ENCODE measurements at places on chromosomes 2 and 18.
A peak's percentile ranks its signal among the peaks of the same experiment; 100 is the strongest.

DNA sequence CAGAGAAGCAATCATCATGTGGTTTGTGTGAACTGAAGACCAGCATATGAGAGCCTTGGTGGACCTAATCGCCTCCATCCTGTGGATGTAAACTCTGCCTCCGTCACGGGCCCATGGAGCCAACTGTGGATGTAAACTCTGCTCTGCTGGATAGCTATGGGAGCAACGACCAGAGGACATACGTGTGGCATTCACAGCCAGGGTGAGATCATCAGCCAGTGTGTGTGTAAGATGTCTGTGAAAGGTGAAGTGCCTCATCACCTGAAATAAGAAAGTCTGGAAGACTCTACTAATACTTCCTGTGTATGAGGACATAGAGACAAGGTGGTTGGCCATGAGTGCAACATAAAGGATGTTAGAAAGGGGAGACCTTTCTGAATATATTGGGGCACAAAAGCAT lies 63.5 kb downstream of the CYB5A start:
- no peak for DNase-seq

DNA sequence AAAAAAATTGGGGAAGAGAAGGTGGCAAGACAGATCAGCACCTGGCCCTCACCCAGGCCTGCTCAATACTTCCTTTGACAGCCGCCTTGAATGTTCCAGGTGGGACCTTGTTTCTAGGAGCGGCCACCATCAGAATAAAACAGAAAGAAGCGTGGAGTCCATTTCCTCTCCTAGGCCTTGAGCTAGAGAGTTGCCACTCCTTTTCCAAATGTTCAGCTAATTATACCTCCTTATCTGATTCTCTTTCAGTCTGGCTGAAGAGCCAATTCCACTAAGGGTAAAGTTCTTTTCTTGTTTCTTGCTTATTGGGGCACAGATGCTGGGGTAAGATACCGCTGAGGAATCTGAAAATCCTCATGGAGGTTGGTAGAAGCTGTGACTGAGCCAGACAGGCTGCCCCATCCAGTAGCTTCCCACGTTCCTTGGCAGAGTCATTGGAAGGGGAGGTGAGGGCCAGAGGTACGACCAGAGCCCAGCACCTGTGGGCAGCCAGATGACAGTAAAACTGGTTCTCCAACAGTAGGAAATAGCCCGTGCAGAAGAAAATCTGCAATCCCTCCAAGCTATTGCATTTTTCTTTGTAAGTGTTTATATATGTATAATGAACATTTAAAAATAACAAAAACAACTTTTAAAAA lies 51.5 kb downstream of the PLB1 start:
- DNase-seq, result no peak

DNA sequence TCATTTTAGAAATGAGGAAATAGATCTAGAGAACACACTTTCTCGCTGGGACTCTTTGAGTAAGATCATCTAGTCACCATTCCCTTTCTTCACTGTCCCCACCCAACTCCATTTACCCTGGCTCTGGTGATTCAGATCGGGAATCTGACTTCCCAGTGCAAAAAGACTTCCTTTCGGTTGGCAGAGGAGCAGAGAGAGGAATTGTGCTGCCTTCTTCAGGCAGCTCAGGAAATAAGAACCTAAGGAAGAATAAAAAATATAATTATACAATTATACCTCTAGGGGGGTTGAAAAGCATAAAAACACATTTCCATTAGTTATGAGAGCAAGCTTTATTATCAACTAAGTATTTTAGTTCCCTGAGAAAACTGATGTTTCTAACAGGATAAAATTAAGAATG lies 9.3 kb upstream of the MPP4 start:
- no peak for DNase-seq

- DNase-seq, result no peak
Measured at GRCh38 chr18:44343570-44343969, 337.1 kb upstream of the SETBP1 start.

- DNase-seq, result no peak
Measured at GRCh38 chr2:1492711-1493430, 79.6 kb downstream of the TPO start.

- peak; percentile 67 for DNase-seq
Measured at GRCh38 chr18:63579616-63580015, 7.5 kb upstream of the SERPINB13 start.

DNA sequence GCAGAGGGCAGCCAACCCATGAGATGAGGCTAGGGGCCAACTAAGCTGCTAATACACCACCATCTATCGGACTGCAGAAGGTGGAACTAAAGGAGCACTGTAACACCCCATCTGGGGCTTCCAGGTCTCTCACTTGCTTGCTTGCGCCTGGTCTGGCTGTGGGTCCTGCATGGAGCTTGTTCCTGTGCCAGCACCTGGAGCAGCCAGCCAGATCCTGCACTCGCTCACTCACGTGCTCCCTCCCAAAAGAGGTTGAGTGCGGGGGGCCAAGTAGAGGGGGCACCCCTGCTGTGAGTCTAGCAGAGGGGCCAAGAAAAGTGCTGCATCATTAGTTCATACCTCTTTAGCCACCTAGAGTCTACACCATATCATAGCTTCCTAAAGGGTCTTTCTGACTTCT lies 250.9 kb downstream of the LRRTM4 start:
- DNase-seq, result no peak

DNA sequence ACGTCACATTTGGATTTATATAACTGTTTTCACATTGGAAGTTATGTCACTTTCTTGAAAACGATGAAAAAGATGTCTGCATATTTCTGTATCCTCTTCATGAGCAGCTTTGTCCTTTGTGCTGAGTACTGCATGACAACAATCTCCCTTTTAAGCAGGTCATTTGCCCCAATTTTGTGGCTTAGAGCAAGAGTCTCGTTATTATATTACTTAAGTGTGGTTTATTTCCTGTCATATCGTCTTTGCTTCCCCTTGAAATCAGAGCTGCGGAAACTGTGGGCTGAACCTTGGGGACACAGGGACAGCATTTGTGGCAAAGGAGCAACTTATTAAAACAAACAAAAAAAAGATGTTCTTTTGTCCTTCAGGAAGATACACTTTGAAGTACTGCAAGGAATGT lies 254.0 kb upstream of the DSEL start:
- DNase-seq, result no peak

GRCh38 chr2:117359266-117359914 lies 455.1 kb upstream of the DDX18 start:
- DNase-seq, result no peak

Measured in suppressor macrophage treated with lipopolysaccharide for 4 hours (primary cell).